ENCODE measurements at places on chromosomes 5 and 9.

- DNase-seq, result no peak
These were observed 610.4 kb upstream of the CDH10 start for GRCh38 chr5:25255128-25255527.

- DNase-seq, result no peak
These were observed 50.1 kb upstream of the SRP19 start for GRCh38 chr5:112811023-112811422.

- DNase-seq, result no peak
These were observed 7.4 kb downstream of the B4GALT1 start for GRCh38 chr9:33159777-33160127.

- no peak for DNase-seq
These were observed 128.6 kb upstream of the EFNA5 start for GRCh38 chr5:107799306-107799705.

GRCh38 chr5:170444969-170445505 is 55.9 kb upstream of the KCNMB1 start:
- no peak for DNase-seq

DNA sequence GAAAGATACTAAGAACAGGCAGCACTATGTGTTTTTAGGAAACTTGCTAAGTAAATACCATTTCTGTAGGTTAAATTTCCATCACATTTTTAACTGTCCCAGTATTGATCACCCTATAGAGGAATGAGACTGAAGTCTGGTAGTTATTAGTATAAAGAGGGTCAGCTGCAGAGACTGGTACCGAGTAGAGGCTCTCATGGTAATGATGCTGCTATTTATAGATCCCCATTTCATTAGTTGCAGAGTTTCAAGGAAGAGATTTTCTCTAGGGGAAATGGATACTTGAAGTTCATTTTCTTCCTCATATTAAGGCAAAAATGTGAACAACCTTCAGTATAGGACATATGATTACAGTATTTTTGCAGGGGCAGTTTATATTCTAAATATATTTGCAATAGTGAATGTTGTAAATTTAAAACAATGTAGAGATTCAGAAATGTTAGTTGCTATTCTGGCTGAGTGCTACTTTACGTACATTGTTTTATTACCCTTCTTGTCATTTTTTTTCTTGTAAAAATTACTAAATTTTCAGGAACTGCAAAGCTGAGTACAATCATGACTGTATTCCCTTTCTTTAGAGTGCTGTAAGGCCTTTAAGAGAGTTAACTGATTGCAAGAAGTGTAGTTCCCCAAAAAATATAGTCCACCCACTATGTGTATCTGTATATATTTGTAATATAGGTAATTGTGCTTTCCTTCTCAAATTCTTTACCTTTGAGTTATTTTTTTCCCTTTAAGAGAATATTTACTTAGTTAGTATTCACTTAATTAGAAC is 14.7 kb downstream of the PBX3 start:
- DNase-seq, result no peak

DNA sequence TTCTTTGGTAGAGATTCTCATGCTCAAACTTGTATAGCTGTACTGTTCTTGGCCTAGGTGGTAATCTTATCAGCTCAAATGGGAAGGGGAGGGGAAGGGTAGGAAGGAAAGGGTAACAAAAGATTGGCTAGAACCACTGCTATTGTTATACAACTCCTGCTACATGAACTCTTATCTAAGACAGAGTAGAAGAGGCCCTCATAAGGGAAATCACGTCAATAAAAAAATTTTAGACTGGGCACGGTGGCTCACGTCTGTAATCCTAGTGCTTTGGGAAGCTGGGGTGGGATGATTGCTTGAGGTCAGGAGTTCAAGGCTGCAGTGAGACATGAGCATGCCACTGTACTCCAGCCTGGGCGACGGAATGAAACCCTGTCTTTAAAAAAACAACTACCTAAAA is 15.9 kb downstream of the STOM start:
- DNase-seq, result no peak

- no peak for DNase-seq
These were observed 211.2 kb downstream of the CD180 start for GRCh38 chr5:66985417-66985816.

DNA sequence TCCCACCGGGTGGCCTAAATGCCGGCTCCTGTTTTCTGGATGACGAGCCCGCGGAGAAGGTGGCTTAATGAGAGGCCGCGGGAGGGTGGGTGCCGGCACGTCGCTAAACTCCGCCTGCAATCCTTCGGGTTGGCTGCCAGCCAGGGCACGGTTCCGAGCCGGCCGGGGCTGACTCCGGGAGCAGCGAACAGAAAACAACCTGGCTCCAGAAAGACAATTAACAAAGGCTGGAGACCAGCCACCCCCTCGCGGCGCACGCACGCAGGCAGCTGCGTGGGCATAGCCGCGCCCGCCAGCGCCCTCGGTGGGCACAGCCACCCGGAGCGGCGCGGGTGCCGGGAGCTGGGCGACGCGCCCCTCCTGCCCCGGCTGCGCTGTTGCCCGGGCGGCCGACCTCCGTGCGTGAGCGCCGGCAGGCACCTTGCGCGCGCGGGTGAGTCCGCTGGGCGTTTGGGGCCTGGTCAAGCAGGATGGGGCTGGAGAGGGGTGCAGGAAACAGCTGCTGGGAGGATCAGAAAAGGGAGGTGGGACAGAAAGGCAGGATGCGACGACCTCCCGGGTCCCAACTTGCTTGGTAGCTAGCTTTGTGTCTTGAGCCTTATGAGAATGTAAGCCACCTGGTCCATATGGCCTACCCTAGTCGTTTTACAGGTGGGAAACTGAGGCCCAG is at the start of gene ARHGEF37:
Gene ARHGEF37 (plus strand): TSS at position 307 of the 670 bp plus-strand sequence. CDS start 16,272 bp downstream, outside the sequence.
- peak; percentile 51 for DNase-seq

- DNase-seq, result no peak
These were observed 2.4 kb downstream of the LCN1 start for GRCh38 chr9:135523521-135524129.

DNA sequence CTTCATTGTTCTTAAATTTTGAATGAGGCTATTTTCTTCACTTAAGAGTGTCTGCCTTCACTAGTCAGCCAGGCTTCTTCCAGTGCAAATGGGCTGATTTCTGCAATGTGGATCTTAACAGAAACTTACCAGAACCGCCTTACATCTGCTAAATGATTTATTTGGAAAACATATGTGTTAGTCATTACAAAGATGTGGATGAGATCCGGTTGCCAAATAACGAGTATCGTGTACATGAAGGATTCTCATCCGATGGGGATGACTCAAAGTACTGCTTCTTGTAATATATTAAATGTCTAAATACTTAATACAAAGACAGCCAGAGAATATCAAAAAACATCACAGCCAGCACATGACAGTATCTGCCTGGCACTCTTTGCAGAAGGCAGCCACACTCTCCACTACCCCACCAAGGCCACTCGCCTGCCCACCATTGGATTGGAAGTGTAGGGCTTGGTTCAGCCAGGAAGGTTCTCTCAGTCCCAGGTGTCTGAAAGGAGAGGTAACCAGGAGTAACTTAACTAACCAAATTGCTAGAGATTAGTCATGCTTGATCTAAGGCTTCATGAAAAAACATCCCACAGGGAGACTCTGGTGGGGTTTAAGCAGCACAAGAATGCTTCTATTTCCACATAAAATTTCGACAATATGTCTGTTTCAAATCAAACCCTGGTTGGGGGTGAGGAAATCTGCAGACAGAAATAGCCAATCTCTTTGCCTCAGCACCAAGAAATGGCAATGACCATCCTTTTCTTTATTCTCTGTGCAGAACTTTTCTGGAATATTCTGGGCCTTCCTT is 174.8 kb downstream of the GADD45G start:
- DNase-seq, result no peak

DNA sequence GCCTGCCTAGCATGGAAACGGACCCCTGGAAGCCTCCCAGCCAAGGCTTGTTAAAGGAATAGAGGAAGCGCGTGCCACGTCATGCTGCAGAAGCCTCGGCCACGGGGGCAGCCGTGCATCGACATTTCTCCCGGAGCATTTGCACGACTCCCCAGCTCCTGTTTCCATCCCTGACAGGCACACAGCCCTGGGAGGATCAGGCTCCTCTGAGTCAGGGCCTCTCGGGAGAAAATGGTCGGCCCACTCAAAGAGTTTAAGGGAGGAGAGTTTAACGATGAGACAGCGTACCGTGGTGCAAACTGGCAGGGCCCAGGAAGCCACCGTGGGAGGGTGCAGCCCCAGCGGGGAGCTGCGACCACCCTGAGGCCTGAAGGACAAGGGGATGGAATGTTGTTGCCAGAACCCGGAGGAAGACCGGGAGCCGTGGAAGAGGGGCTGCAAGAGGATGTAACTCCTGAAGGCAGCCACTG is 213.6 kb downstream of the PAX5 start:
- no peak for DNase-seq

- no peak for DNase-seq
These were observed 743.0 kb downstream of the KCTD16 start for GRCh38 chr5:144913661-144914060.

Data from cortex of kidney (tissue), 1 donor.